ENCODE measurements at places on chromosomes 6 and 20. TPM values are rescaled to one million over a fixed set of nuclear protein-coding genes. Genes with fewer than 3 reads are reported as not detected.

Gene OR5V1
- total RNA-seq: not detected

Gene REM1
- total RNA-seq: 13.9 TPM

DNA sequence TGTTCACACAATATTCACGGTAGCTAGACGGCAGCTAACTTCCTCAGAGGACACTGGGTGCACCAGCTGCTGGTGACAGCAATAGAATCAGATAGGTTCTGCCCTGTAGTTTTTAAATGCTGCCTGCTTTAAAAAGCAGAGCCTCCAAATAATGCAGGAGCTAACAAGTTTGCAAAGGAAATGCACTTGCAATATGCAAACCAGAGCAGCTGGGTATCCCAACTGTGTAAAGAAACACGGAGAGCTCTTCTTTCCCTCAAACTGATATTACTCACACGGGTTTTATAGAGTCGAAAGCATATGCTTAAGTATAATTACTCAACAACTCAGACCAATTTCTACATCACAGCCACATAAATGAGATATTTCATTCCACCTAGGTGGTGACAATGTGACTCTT, 432.7 kb downstream of the TFAP2A start:
- no peak overlapping the region for H3K4me3 ChIP-seq
- no peak overlapping the region for H3K27ac ChIP-seq
- H3K36me3 ChIP-seq: no peaks in the 10 kb centered on the region
- DNase-seq: no peak
- no peaks in the 10 kb centered on the region for H3K27me3 ChIP-seq

GRCh38 chr6:45302832-45303231, 25.3 kb upstream of the RUNX2 start:
- no peaks in the 10 kb centered on the region for H3K4me1 ChIP-seq
- no peak overlapping the region for H3K27ac ChIP-seq
- H3K27me3 ChIP-seq: no peaks in the 10 kb centered on the region

DNA sequence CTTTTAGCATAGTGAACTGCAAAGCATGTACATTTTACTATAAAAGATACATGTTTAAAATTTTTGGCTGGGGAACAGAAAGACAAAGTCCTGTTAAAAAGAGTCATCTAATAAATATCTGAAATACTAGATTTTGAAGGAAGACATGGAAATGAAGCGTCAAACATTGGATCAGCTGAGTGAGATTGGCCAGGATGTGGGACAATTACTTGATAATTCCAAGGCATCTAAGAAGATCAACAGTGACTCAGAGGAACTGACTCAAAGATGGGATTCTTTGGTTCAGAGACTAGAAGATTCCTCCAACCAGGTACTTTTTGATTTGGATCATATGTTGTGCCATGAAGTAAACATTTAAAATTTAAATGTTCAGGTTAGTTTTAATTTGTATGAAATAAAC, 162.3 kb downstream of the UTRN start:
- H3K27me3 ChIP-seq: no peaks in the 10 kb centered on the region
- H3K36me3 ChIP-seq: no peaks in the 10 kb centered on the region
- H3K4me1 ChIP-seq: no peaks in the 10 kb centered on the region
- H3K4me3 ChIP-seq: no peak overlapping the region

DNA sequence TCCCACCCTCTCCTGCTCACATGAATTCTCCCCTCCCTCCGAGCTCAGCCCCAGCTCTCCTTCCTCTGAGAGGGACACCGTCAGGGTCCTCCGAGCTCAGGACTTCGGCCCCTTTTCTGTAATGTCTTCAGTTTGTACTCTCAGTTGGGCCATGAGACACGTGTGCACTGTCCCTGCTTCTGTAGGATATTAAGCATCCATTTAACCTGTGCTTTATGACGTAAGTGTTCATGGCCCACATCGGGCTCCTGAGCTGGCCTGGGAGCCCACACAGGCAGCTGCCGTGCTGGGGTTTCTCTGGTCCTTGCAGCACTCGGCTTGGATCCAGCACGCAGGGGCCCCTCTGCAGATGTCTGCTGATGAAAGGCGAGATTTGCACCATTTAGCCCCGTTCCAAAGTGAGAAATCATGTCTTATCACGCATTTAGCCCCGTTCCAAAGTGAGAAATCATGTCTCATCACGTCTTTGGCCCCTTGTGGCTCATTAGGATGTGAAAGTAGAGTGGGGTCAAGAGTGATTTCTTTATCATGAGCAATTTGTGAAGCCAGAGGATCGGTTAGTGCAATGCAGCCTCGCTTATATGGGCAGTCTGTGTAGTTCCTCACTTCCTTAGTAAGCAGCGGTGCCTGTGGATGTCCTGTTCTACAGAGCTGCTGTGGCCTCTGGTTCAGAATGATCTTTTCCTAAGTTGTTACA, 25.3 kb downstream of the DUSP22 start:
- no peaks in the 10 kb centered on the region for H3K27me3 ChIP-seq
- no peak overlapping the region for H3K27ac ChIP-seq
- H3K36me3 ChIP-seq: no peaks in the 10 kb centered on the region
- no peak overlapping the region for H3K4me3 ChIP-seq
- no peaks in the 10 kb centered on the region for H3K4me1 ChIP-seq
- DNase-seq: no peak

DNA sequence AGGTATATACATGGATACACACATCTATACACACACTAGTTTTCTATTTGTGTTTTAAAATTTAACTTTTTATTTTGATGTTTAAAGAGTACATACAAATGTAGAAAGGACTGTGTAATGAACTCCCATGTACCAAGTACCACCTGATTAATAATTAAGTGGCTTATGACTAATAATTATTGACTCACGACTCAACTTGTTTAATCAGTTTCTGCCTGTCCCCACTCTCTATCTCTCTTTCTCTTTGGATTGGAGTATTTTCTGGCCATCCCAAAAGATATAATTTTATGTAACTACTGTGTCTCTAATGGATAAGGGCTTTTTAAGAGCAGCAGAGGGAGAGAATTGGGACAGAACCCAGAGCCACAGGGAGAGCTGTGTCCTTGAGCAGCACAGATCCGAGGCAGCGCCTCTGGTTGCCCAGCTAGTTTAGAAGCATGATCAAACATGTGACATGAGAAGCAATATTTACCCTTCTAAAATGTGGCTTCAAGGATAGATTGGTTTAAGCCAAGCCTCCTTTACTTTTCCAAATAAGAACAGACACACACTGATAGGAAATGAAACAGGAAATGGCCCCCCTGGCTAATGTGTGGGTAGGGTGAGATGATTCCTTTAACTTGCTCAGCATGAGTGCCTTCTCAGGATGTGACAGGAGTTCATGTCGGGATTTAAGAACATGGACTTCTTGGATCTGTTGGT, 81.0 kb downstream of the ERMARD start:
- H3K27me3 ChIP-seq: no peaks in the 10 kb centered on the region
- DNase-seq: no peak
- no peak overlapping the region for H3K27ac ChIP-seq
- no peaks in the 10 kb centered on the region for H3K36me3 ChIP-seq
- H3K4me1 ChIP-seq: no peaks in the 10 kb centered on the region

Gene RAMACL
- 2.4 TPM for total RNA-seq

- no peak for DNase-seq
- no peaks in the 10 kb centered on the region for H3K27me3 ChIP-seq
- no peaks in the 10 kb centered on the region for H3K4me1 ChIP-seq
- H3K4me3 ChIP-seq: no peak overlapping the region
- H3K27ac ChIP-seq: no peak overlapping the region
Observed at GRCh38 chr6:54847799-54848597, 1.4 kb downstream of the FAM83B start.

DNA sequence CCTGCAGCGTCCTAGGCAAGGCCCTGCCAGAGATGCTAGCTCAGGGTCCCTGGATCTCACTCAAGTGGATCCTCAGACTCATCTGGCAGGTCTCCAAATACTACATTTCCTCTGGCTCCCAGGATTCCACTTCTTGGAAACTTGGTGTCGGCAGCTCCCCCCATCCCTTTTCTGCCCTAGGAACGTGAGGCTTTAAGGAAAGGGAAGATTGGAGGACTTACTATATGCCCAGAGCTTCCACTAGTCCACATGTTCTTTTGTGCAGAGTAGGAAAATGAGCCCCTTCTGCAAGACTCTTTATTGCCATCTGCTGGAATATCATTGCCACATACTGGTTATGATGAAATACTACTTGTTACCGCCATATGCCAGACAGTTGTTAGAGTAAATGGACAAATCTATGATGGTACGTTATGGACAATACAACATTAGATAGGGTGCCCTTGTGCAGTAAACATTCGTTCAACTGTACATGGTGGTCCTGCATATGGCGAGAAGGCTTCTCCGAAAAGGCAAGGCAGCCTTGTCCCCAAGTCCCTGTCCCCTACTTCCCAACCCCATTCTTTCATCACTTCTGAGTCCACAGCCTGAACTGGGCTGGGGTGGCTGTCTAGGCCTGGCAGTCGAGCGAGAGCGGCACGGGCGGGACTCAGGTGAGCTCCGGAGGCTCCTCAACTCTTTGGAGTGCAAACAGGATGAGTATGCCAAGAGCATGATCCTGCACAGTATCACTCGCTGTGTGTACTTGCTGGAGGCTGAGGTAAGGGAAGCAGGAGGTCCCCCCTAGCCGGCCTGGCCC, 780 bp downstream of the ARMC12 start:
- H3K27ac ChIP-seq: no peak overlapping the region
- DNase-seq: no peak
- no peaks in the 10 kb centered on the region for H3K27me3 ChIP-seq
- H3K4me3 ChIP-seq: no peak overlapping the region

Gene IL20RA
- not detected for total RNA-seq

Gene ZNF391
- total RNA-seq: 4.5 TPM

Gene SLC35D3
- not detected for total RNA-seq

Gene BEND6
- 3.1 TPM for total RNA-seq

DNA sequence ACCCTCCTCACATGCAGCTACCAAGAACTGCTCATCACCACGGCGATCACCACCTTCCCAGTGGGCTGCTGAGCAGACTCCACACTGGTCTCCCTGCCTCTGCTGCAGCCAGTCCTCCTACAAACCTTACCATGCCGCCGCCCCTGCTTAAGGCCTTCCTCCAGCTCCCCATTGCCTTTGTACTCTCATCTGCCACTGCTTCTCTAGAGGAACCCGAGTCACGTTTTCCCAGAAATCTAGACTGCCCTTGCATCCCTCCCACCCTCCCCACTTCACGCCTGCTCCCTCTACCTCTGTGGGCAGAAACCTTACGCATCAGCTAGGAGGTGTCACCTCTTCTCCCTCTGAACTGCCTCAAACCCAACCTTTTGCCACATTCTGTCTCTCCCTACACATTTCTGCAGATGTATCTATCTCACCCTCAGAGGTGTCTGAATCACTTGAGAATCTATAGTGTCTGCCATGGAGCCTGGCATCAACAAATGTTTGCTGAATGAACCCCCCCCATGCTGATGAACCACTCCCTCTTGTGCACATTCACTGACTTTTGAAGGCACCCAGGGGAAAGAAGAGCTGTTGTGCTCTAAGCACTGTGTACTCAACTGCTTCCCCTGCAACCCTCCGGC, 4.3 kb downstream of the E2F1 start:
- no peaks in the 10 kb centered on the region for H3K27me3 ChIP-seq
- no peaks in the 10 kb centered on the region for H3K4me1 ChIP-seq
- DNase-seq: no peak
- no peaks in the 10 kb centered on the region for H3K36me3 ChIP-seq
- H3K4me3 ChIP-seq: no peak overlapping the region
- H3K27ac ChIP-seq: no peak overlapping the region

Gene KCNK15
- total RNA-seq: 16.1 TPM

DNA sequence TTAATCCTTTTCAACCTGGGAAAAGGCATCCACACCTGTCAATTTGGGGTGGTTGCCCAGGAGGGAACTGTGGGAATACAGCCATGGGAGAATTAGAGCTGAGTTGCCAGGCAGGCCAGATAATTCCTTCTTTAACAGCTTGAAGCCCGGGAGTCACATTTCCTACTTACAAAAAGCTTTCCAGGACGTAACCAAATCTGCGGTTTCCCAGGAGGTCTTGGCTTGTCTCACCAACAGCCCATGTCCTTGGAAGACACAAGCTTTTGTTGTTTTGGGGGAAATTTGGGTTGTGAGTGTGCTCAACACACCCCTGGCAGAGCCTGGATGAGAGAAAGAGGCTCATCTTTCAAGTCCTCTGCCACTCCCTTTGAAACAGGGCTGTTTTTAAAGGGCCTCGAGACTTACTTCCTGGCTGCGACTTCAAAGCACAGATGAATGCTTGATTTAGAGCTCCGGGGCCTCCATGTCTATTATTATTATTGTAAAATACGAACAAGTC, 465.9 kb upstream of the BTBD3 start:
- H3K4me1 ChIP-seq: no peaks in the 10 kb centered on the region
- no peak overlapping the region for H3K4me3 ChIP-seq
- H3K27ac ChIP-seq: no peak overlapping the region

DNA sequence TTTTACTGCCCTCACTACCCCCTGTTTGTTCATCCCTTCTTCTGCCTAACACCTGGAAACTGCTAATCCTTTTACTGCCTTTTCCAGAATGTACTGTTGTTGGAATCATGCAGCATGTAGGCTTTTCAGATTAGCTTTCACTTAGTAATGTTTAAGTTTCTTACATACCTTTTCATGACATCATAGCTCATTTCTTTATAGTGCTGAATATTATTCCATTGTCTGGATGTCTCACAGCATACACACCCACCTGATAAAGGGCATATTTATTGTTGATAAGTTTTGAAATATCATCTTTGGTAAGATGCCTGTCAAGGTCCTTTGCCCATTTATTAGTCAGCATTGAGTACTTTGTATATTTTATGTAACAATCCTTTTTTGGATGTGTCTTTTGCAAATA, 588.2 kb upstream of the NRSN1 start:
- no peaks in the 10 kb centered on the region for H3K27me3 ChIP-seq
- no peak for DNase-seq
- H3K4me3 ChIP-seq: no peak overlapping the region
- H3K36me3 ChIP-seq: no peaks in the 10 kb centered on the region

DNA sequence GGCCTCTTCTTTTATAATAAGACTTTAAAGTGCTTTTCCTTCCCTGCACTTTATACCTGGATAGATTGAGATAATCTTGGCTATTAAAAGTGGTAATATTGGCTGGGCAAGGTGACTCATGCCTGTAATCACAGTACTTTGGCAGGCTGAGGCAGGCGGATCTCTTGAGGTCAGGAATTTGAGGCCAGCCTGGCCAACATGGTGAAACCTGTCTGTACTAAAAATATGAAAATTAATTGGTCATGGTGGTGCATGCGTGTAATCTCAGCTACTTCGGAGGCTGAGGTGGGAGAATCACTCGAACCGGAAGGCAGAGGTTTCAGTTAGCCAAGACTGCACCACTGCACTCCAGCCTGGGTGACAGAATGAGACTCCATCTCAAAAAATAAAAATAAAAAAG, 197.1 kb upstream of the RGS17 start:
- no peaks in the 10 kb centered on the region for H3K36me3 ChIP-seq
- no peak overlapping the region for H3K4me3 ChIP-seq
- H3K4me1 ChIP-seq: no peaks in the 10 kb centered on the region
- H3K27ac ChIP-seq: no peak overlapping the region
- DNase-seq: no peak

- DNase-seq: no peak
- H3K4me3 ChIP-seq: no peak overlapping the region
- no peak overlapping the region for H3K27ac ChIP-seq
- no peaks in the 10 kb centered on the region for H3K36me3 ChIP-seq
- H3K4me1 ChIP-seq: no peaks in the 10 kb centered on the region
- H3K27me3 ChIP-seq: no peaks in the 10 kb centered on the region
Observed at GRCh38 chr6:37473364-37474095, 26.2 kb downstream of the CCDC167 start.

Gene RNF217
- total RNA-seq: 52.6 TPM

- no peak overlapping the region for H3K4me3 ChIP-seq
- DNase-seq: no peak
- H3K27ac ChIP-seq: no peak overlapping the region
- H3K4me1 ChIP-seq: no peaks in the 10 kb centered on the region
- H3K27me3 ChIP-seq: no peaks in the 10 kb centered on the region
- H3K36me3 ChIP-seq: no peaks in the 10 kb centered on the region
Observed at GRCh38 chr6:3451498-3451897, 5.4 kb downstream of the SLC22A23 start.

Data from aorta (tissue), 5 donors.